ENCODE measurements at places on chromosomes 2 and 18. TPM values are rescaled to one million over a fixed set of nuclear protein-coding genes. Genes with fewer than 3 reads are reported as not detected.

DNA sequence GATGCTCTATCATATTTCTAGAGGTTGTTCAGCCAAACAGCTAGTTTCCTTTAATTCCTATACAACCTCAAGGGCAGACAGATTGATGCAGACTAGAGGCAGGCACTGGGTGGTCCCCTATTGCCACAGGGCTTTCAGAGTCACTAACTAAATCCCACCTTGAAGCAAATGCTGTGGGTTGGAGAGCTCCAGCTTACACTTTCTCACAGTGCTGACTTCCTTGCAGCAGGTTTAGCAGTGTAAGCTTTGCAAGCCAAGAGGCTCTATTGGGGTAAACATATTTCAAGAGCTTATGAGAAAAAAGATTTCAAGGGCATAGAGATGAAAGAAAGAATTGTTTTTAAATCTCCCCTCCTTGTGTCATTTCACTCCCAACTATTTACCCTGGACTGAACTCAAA lies 366.5 kb upstream of the CRIM1 start:
- H3K36me3 ChIP-seq = no peaks in the 10 kb centered on the region
- no peaks in the 10 kb centered on the region for H3K27me3 ChIP-seq
- no peak overlapping the region for H3K27ac ChIP-seq
- H3K4me1 ChIP-seq = no peaks in the 10 kb centered on the region
- no peak overlapping the region for H3K4me3 ChIP-seq

GRCh38 chr2:175293776-175294175 lies 112.3 kb upstream of the ATP5MC3 start:
- H3K27me3 ChIP-seq = no peaks in the 10 kb centered on the region
- DNase-seq = no peak
- no peaks in the 10 kb centered on the region for H3K36me3 ChIP-seq

FSHR gene
- total RNA-seq = not detected

DNA sequence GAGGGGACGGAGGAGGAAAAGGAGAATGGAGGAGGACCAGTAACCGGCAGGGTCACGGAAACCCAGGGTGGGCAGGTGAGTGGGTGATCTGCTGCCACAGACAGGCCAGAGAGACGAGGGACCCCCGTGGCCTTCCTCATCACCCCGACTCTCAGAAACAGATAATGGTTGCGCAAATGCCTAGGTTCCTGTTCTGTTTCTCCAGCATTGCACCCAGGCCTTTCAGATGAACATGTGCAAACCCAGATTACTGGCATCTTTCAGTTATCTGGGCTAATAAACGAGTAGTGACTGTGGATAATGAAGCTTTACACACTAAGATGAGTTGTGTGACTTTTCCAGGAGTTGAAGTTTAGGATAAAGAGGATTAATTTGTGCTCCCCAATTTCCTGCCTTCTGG lies 46.5 kb downstream of the TET3 start:
- DNase-seq = no peak
- H3K27ac ChIP-seq = no peak overlapping the region
- no peak overlapping the region for H3K4me3 ChIP-seq
- H3K36me3 ChIP-seq = no peaks in the 10 kb centered on the region
- peaks cover 38% of the 10 kb centered on the region for H3K4me1 ChIP-seq
- no peaks in the 10 kb centered on the region for H3K27me3 ChIP-seq

DNA sequence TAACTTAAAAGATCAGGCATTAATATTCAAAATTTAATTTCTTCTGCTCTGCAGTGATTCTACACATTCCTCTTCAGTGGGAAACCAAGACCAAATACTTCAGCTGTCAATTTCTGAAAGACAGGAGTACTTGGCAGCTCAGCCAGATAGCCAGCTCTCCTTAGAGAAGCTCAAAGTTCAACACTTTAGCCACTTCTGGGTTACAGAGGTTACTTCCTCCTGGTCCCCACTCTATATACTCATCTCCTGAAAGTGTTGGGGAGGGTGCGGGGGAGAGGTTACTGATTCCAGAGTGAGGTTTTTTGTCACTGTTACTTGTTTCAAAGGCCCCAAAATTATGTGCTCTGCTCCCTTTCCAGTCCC lies 4.1 kb downstream of the CYTIP start:
- H3K36me3 ChIP-seq = no peaks in the 10 kb centered on the region
- no peak for DNase-seq
- H3K27ac ChIP-seq = peak overlapping the region; percentile 84
- H3K27me3 ChIP-seq = no peaks in the 10 kb centered on the region

CYP27C1 gene
- not detected for total RNA-seq

- no peak overlapping the region for H3K27ac ChIP-seq
- H3K27me3 ChIP-seq = no peaks in the 10 kb centered on the region
- no peak overlapping the region for H3K4me3 ChIP-seq
- H3K36me3 ChIP-seq = no peaks in the 10 kb centered on the region
- no peaks in the 10 kb centered on the region for H3K4me1 ChIP-seq
Measured at GRCh38 chr2:191103774-191104173, 47.0 kb downstream of the STAT4 start.

DNA sequence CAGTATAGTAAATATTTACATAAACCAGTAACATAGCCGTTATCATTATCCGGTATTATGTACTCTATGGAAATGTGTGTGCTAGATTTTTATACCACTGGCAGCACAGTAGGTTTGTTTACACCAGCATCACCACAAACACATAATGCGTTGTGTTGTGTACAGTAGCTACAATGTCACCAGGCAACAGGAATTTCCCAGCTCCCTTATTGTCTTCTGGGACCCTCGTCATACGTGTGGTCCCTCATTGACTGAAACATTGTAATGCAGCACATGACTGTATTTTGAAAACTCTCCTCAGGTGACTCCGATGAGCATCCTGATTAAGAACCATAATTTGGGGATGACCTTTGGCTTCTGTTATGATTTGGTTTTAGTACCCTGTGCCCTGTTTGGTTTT lies 31.3 kb downstream of the EHD3 start:
- H3K27me3 ChIP-seq = no peaks in the 10 kb centered on the region
- H3K4me1 ChIP-seq = no peaks in the 10 kb centered on the region
- peaks cover 6% of the 10 kb centered on the region for H3K36me3 ChIP-seq
- no peak for DNase-seq
- H3K27ac ChIP-seq = no peak overlapping the region

MAP3K19 gene
- 3.8 TPM for total RNA-seq

PLEKHB2 gene
- total RNA-seq = 167 TPM
